H1 (cell line): ENCODE measurements at places on chromosomes 3 and 15.

DNA sequence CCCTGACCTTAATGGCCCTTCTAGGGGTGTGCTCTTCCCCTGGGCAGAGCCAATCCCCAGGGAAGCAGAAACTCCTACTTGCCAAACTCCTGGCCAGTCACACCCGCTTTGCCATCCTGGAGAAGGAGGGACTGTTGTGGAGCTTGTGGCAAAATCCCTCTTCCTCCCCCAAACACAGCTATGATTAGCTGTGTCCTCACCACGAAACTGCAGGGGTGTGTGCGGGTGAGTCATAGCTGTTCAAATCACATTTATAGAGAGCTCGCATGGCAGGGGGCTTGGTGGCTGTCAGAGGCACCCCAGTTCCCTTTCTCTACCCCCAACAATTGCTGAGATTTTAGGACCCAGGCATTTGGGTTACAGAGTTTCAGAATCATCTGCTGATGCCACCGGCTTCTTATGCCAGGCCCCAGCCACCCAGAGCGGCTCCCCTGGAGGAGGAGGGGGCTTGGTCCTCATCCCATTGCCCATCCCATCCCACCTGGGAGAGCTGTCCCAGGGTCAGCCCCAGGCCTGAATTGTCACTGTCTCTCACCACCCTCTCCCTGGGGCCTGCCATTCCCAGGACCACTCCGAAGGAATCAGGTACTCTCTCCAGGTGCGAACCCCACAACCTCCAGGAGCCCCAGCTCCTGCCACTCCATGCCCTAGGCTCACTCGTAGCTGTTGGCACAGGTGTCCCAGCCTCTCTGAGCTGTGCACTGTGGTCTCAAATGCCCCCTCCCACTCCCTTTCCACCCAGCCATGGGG lies 28.8 kb upstream of the MAGEF1 start:
- no peak for DNase-seq

GRCh38 chr3:13647298-13648059 lies 98.6 kb downstream of the FBLN2 start:
- no peak for DNase-seq

GRCh38 chr3:16151109-16151508 lies 23.4 kb upstream of the GALNT15 start:
- DNase-seq, result no peak

- DNase-seq, result no peak
These were observed 220.9 kb upstream of the LRRFIP2 start for GRCh38 chr3:37395286-37395685.

- DNase-seq, result no peak
These were observed 1.3 kb upstream of the PPP4R2 start for GRCh38 chr3:72995337-72995736.

DNA sequence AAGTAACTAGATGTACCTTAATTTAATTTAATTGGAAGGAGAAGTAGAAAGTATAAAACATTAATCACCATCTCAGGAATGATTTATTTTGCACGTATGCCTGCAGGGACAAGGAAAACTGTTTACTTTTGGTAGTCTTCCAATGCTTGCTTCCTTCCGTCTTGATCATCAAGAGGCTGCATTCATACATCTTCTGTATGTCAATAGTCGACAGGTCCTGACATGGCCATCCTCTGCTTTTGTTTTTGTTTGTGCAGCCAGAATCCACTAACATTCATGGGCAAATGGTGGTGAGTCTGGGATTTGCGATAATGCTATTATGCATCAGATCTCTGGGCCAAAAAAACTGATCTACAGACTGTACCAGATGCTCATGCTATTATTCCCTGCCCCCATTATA lies 56.6 kb upstream of the ZPLD1 start:
- no peak for DNase-seq

DNA sequence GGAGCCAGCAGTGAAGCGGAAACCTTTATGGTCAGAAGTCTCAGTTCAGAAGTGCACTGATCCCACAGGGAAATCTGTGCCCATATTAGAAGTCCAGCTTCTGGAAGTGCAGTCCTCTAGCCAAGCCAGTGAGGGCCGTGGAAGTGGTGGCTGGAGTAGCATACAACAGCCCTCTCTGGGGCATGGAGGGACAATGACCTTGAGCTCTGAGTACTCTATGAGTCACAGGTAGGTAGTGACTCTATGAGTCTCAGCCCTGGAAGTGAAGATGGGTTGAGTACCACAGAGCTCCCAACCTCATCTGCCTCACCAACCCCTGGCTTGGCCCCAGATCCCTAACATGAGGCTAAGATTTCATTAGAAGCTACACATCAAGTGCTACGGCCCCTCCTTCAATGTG lies 205.9 kb upstream of the PPP2R3A start:
- DNase-seq, result no peak

GRCh38 chr15:98581715-98582114 lies 66.6 kb upstream of the IGF1R start:
- no peak for DNase-seq

DNA sequence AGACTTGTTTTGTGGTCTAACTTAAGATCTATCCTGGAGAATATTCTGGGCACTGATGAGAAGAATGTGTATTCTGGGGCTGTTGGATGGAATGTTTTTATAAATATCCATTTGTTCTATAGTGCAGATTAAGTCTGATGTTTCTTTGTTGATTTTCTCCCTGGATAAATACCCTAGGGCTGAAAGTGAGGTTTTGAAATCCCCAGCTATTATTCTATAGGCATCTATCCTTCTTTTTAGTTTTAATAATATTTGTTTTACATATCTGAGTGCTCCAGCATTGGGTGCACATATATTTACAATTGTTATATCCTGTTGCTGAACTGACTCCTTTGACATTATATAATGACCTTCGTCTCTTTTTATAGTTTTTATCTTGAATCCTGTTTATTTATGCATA lies 42.9 kb downstream of the GALK2 start:
- DNase-seq, result no peak

DNA sequence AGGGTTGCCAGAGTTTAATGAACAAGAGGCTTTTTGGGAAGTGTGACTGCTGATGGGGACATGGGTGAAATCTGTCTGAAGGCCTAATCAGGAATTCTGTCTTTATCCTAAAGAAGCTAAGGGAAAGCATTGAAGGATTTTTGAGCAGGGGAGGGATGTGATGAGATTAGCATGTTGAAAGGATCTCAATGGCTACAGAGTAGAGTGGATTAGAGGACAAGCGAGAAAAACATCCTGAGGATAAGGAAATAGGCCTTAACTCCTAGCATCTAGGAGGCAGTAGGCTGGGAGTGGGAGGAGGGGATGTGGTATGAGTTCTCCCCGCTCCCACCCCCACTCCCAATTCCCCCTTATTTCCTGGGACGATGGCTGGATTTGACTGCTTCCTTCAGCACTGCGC lies 35.1 kb upstream of the SNTN start:
- DNase-seq, result no peak
